AG08395 (cell line): ENCODE measurements at places on chromosomes 5 and 9.

GRCh38 chr9:36937346-36937745 lies 96.7 kb downstream of the PAX5 start:
- DNase-seq: no peak

- peak; percentile 82 for DNase-seq
These were observed 20.2 kb upstream of the WHRN start for GRCh38 chr9:114525513-114525912.

DNA sequence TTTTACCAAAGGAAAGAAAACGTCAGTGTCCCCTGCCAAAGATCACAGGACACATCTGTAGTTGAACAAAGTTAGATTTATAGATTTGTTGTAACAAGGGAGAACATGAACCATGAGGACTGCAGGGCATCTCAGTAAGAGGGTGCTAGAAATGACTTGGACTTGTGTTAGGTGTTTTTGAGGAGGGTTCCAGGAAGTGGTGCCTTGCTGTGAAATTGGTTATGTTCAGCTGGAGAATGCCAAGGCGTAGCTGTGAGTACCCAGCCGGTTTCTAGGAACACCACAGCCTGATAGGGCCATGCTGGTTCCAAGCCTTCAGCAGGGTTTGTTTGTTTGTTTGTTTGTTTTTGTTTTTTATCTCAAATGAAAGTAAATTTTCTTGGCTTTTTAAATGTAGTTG lies 5.3 kb downstream of the SPEF2 start:
- DNase-seq: no peak

- DNase-seq: no peak
These were observed 20.8 kb downstream of the IFNB1 start for GRCh38 chr9:21056931-21057330.

GRCh38 chr5:173229966-173230689 lies 4.9 kb downstream of the NKX2-5 start:
- DNase-seq: no peak

DNA sequence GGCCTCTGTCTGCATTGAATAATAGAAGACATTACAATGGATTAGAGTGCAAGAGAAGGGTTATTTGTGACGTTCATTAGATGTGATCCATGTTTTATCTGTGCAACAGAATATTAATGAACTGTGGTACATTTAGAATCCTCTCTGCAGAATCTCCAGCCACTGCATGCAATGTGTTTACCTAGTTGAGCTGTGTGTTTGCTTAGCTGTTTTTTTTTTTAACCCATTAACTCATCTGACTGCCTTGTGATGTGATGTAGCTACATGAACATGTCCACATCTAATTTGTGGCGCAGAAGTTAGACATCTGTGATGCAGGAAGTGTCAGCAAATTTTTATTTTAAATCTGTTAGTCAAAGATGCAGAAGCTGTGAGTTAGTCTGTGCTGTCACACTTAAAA lies 236.9 kb downstream of the CD180 start:
- DNase-seq: peak; percentile 4

DNA sequence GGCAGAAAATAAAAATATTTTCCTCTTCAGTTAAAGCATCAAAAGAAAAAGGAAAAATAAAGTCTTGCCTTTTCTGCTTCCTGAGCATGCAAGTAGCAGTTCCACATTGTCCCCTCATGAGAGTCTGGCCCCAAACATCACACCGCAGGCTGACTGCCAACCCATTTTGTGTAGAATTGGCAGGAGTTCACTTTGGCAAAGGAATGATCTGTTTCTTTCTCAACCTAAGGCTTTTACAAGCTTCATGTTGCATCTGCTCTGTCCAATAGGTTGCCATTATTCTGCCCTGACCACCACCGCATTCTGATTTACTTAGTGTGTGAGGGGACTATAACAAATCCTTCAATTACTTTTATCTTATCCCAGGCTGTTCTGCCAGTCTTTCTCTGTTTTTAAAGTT lies 249.5 kb downstream of the ISL1 start:
- DNase-seq: no peak

DNA sequence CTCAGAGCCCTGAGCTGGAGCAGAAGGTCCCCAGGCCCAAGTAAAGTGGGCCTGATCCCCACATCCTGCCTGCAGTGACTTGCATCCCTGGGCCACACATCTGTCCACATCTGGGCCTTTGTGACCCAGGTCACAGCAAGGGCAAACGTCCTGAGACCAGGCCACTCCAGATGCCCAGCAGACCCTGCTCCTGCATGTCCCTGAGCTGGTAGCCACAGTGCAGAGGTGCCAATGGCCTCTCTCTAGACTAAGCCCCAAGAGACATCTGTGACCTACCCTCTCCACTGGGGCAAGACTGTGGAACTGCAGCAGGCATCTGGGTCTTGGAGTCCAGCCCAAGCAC lies 2.5 kb downstream of the FLT4 start:
- no peak for DNase-seq

DNA sequence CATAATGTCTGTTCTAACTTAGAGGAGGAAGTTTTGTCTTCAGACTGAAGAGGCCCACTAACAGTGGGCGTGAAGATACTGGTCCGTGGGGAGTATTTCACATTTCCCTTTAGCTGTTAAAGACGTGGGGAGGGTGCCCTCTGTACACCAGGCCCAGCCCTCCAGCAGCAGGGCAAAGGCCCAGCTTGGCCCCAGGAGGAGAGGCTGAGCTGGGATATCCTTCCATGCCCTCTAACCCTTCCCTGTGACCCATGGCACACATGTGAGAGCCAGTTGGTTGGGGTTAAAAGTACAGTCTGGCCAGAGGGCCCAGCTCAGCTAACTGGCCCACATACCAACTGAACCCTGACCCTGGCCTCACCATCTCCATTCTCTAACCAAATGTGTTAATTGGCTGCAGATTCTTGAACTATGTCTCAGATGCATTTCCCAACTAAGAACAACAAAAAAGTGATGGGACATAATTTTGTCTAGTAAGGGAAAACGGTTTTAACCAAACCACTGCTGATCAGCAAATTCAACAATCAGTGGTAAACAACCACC lies 74.4 kb downstream of the LHFPL2 start:
- DNase-seq: no peak

DNA sequence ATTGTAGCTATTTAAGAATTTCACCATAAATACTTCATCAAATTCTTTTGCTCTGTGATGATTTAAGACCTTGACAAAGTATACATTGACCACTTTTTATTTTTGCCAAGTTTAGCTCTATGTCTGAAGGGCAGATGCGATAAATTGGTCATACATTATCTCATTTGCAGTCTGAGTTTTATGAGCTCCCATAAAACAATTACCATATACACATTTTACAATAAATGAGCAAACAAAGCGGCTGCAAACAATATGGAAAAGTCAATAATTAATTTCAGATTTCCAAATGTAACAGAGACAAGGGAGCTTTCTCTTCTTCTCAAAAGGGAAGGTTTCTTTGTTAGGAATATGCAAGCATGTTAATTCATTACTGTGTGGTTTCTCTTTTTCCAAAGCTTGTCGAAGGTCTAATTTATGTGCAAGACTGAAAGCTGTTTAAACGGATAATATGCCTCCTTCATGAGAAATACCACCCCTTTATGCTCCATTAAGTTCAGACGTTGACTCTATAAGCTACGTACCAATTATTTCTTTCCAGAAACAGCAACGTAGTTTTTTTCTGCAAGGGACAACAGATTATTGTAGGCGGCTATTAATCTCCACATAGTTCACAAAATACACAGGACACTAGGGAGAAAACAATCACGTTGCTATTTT lies 7.0 kb upstream of the IZUMO3 start:
- no peak for DNase-seq

- DNase-seq: peak; percentile 43
These were observed 199.4 kb downstream of the GAPVD1 start for GRCh38 chr9:125460883-125461635.

GRCh38 chr5:145551714-145552113 lies 283.4 kb downstream of the PRELID2 start:
- no peak for DNase-seq

DNA sequence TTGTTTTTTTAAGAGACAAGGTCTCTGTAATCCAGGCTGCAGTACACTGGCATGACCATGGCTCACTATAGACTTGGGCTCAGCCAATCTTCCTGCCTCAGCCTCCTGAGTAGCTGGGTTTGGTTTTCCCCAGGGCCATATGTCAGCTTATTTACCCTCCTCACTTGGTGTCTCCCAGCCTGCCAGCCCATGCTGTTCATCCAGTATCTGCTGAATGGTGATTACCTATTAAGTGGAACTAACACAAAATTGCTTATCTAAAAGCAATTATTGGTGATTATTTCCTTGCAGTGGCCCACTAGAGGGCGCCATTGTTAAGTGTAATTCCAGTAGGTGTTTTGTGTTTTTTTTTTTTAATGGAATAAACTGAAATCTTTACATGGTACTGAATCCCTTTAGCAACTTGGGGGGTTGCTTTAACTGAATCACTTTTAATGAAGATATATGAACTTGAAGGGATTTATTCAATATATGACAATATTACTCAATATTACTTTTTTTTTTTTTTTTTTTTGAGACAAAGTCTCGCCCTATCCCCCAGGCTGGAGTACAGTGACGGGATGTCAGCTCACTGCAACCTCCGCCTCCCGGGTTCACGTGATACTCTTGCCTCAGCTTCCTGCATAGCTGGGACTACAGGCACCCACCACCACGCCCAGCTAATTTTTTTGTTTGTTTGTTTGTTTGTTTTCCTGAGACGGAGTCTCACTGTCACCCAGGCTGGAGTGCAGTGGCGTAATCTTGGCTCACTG lies 13.8 kb downstream of the EXOSC2 start:
- peak; percentile 40 for DNase-seq

- no peak for DNase-seq
These were observed 1.1 kb upstream of the SNX24 start for GRCh38 chr5:122844136-122844909.

- no peak for DNase-seq
These were observed 90.0 kb upstream of the CTSL start for GRCh38 chr9:87635656-87636501.

GRCh38 chr5:123090661-123091297 lies 1.7 kb downstream of the PRDM6 start:
- no peak for DNase-seq

GRCh38 chr5:10726913-10727517 lies 34.0 kb downstream of the DAP start:
- DNase-seq: no peak

- DNase-seq: no peak
These were observed 340.9 kb downstream of the EFNA5 start for GRCh38 chr5:107329850-107330249.

DNA sequence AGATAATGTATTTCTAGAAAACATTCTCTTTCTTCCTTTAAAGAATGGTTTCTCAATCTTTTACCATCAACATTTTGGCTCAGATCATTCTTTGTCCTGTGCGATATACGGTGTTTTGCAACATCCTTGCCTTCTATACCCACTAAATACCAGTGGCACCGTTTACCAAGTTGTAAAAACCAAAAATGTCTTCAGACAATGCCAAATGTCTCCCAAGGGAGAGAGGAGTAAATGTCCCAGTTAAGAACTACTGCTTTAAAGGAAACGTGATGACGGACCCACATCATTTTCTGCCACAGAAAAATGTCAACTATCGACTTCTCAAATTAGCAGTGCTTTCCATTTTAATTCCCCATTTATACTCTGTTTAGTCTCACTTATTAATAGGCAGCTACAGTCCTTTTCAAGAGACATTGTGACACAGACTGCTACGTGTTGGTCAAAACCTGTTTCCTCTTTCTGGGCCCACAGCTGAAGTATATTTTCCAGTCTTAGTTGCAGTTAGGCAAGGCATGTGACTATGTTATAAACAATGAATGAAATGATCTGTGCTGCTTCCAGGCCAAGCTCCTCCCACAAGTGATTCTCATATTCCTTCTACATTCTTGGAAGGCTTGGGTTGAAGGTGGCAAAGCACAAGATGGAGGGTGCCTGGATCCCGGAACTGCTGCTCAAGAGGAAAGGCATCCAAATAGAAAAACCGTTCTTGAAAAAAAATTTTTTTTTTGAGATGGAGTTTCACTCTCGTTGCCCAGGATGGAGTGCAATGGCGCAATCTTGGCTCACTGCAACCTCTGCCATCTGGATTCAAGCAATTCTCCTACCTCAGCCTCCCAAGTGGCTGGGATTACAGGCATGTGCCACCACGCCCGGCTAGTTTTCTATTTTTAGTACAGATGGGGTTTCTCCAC lies 8.8 kb downstream of the PRXL2C start:
- peak; percentile 81 for DNase-seq

DNA sequence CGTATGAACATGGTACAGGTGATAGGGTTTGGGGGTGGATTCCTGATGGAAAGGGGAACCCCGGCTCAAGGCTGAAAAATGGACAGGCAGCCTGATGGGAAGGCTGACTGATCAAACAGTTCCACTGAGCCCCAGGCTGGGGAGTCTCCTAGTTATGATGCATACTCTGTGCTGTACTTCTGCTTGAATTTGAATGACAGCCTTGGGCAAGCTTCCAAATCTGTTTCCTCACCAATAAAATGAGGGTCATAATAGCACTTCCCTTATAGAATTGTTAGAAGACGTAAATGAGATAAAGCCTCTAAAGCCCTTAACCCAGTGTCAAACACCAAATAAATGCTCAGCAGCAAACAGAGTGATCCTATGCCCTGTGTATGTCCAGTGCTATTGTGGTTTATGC lies 478.5 kb upstream of the DMAC1 start:
- DNase-seq: no peak

DNA sequence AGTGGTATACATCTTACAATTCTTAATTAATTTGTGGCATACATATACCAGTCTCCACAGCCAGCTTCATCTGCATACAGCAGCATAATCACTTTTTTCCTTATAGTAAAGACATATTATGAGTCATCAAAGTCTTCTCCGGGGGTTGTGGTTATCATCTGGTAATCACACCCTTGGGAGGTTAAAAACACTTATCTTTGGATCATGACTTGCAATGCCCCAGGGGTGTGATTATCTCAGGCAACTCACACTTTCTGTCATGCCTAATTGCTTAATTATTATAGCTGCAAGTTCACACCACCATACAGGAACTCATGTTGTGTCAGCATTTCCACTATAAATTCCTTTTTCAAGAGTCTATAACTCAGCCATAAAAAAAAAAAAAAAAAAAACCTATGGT lies 218.4 kb downstream of the ANXA1 start:
- no peak for DNase-seq

- DNase-seq: no peak
These were observed 246.8 kb downstream of the SAXO1 start for GRCh38 chr9:18786196-18786595.

GRCh38 chr5:54895816-54896341 lies 89.5 kb downstream of the ESM1 start:
- peak; percentile 63 for DNase-seq

DNA sequence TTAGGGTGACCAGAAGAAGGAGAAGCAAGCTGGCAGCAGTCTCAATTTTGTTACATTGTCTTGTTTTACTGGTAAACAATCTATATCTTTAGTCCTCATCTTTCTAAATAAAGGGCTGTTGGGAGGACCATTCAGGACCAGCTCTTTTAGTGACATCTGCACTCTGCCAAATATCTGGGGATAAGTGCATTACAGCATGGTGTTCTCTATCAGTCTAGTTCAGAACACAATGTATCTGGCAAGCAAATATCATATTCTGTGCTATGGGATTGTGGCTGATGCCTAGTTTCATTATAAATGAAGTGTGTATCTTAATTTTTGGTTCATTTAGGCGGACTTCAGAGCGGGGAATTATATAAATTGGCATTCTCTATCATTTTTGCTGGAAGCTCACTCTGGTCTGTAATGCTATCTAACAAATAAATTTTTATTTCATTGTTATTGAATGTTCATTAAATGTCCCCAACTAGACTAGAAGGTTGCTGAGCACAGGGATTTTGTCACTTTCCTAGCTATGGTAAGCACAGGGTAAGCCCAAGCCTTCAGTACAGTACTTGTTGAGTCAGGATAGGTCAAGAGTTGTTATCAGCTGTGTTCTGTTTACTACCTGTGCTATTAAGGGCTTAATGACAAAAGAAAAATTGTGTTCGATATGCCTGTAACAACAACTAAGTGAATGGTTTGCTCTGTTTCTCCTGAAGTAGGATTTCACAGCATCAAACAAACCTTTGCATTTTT lies 11.9 kb downstream of the WDR31 start:
- no peak for DNase-seq
